Peyer's patch (tissue), 4 donors: ENCODE measurements at places on chromosomes 5 and 9.
A peak's percentile ranks its signal among the peaks of the same experiment; 100 is the strongest.

DNA sequence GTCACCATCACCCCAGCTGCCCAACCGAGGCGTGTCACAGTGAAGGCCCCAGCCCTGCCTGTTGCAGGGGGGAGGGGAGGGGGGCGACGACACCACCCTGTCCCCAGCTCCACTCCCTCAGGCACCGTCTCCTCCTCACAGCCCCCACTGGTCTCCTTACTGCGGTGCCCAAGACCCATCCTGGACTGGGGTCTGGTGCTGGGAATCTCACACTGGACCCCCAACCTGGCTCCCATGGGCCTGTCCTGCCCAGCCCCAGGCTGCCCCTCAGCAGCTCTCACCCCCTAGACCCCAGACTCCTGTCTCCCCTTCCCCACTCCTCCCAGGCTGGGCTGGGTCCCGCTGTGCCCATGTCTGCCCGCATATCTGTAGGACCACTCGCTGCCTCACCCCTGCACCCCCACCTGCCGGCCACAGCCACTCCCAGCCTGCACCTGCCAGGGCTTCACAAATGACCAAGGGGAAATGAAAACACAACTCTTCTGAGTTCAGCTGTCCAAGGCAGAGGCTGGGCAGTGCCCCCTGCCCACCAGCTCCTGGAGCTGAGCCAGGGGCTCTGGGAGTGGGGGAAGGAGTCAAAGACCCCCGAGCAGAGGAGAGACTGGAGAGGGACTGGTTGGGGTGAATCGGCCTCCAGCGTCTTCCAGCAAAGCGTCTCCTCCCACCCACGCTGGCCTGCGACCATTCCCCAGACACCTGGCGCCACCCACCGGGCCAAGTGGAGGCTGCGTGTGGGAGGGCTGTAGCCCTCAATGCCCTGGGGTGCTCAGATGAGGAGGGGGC is 32.6 kb upstream of the EGFL7 start:
- H3K36me3 ChIP-seq = no peaks in the 10 kb centered on the region
- DNase-seq = peak; percentile 71
- no peak overlapping the region for H3K27ac ChIP-seq
- H3K27me3 ChIP-seq = no peaks in the 10 kb centered on the region
- no peak overlapping the region for H3K4me3 ChIP-seq

GRCh38 chr9:99852617-99853016 is 30.9 kb downstream of the NR4A3 start:
- no peak overlapping the region for H3K4me3 ChIP-seq
- H3K36me3 ChIP-seq = no peaks in the 10 kb centered on the region
- no peaks in the 10 kb centered on the region for H3K4me1 ChIP-seq
- DNase-seq = no peak
- no peaks in the 10 kb centered on the region for H3K27me3 ChIP-seq
- no peak overlapping the region for H3K27ac ChIP-seq

DNA sequence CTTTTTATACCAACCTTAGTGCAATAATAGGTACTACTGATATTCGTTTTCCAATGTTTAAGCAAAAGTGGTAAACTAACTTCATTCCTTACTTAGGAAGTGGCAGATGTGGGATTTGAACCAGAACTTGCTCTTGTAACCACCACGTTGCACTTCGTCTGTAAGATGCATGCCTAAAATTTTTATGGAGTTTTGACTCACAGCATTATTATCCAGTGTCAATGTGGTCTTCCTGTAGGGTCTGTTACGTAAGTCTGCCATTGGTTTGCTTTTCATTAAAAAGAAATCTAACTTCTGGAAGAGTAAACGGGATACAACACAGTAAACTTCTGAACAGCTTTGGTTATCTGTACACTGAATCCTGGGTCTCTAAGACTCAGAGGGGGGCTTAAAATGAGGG is 521.0 kb upstream of the WWC1 start:
- H3K4me1 ChIP-seq = no peaks in the 10 kb centered on the region
- no peak overlapping the region for H3K27ac ChIP-seq
- DNase-seq = no peak
- no peaks in the 10 kb centered on the region for H3K27me3 ChIP-seq
- no peaks in the 10 kb centered on the region for H3K36me3 ChIP-seq

- H3K4me3 ChIP-seq = no peak overlapping the region
- DNase-seq = no peak
- no peaks in the 10 kb centered on the region for H3K36me3 ChIP-seq
These were observed 205.3 kb downstream of the CDH10 start for GRCh38 chr5:24439465-24439864.

DNA sequence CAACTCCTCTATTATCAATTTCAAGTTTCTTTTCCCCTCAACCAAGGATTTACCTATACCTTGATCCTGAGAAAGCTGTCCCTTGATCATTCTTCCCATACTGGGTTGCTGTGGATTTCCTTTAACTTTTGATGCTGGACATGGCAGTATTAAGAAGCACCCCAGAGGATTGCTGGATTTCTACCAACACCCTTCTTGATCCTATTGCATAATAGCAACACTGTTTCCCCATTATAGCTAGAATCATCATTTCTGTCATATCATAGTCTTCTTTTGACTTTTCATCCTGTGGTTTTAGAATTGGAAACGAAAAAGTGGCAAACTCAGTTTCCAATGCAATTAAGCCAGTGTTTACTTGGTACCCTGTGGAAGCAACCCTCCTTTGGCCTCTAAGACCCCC is 154.9 kb downstream of the ARRDC3 start:
- no peak overlapping the region for H3K4me3 ChIP-seq
- H3K27ac ChIP-seq = no peak overlapping the region
- no peaks in the 10 kb centered on the region for H3K4me1 ChIP-seq

DNA sequence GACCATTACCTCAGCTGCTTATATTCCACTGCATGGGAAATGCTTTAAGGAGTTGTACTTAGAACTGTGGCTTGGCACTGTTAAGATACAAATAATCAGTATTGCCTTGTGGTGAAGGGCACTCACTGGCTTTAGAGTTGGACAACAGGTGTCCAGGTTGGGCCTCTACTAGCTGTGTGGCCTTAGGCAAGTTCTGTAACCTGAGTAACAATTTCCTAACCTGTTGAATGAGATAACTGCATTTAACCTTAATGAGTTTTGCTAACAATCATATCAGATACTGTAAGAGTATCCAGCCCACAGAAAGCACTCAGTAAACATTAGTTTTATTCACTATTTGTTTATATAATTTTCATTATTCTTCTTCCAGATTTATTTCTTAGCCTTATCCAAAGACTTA is 17.2 kb upstream of the HK3 start:
- DNase-seq = no peak
- H3K36me3 ChIP-seq = no peaks in the 10 kb centered on the region
- no peak overlapping the region for H3K4me3 ChIP-seq
- no peaks in the 10 kb centered on the region for H3K27me3 ChIP-seq
- no peaks in the 10 kb centered on the region for H3K4me1 ChIP-seq

GRCh38 chr5:138884554-138884953 is 9.4 kb upstream of the LRRTM2 start:
- no peaks in the 10 kb centered on the region for H3K4me1 ChIP-seq
- no peaks in the 10 kb centered on the region for H3K27me3 ChIP-seq
- DNase-seq = no peak
- H3K36me3 ChIP-seq = peaks cover 35% of the 10 kb centered on the region
- H3K4me3 ChIP-seq = no peak overlapping the region
- no peak overlapping the region for H3K27ac ChIP-seq

DNA sequence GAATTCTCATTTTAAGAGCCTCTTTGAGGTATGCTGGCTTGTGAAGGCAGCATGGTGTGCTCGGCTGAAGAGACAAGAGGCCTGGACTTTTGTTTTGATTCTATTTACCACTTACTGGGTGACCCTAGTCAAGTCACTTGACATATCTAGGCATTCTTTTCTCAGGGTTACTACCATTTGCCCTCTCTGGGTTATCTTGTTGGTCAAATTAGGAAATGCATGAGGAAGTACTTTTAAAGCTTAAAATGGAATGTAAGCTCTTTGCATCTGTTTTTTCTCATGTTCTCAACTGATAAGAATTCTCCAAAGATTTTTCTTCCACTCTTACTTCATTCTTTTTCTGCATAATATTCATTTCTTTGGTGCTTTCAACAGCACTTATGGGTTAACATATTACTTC is 173.1 kb downstream of the PLK2 start:
- H3K4me1 ChIP-seq = no peaks in the 10 kb centered on the region
- no peak overlapping the region for H3K4me3 ChIP-seq
- no peaks in the 10 kb centered on the region for H3K36me3 ChIP-seq
- H3K27me3 ChIP-seq = no peaks in the 10 kb centered on the region
- DNase-seq = no peak
- no peak overlapping the region for H3K27ac ChIP-seq

- peaks cover 99% of the 10 kb centered on the region for H3K4me1 ChIP-seq
- no peaks in the 10 kb centered on the region for H3K36me3 ChIP-seq
- H3K27me3 ChIP-seq = no peaks in the 10 kb centered on the region
- peak overlapping the region; percentile 99 for H3K27ac ChIP-seq
- no peak for DNase-seq
- H3K4me3 ChIP-seq = no peak overlapping the region
These were observed 15.1 kb downstream of the GSN start for GRCh38 chr9:121283080-121283398.

- no peak overlapping the region for H3K4me3 ChIP-seq
- no peaks in the 10 kb centered on the region for H3K4me1 ChIP-seq
- no peak for DNase-seq
- H3K27me3 ChIP-seq = no peaks in the 10 kb centered on the region
These were observed 140.4 kb upstream of the KLF9 start for GRCh38 chr9:70554881-70555280.

GRCh38 chr5:171129308-171129707 is 179.7 kb upstream of the TLX3 start:
- H3K27ac ChIP-seq = no peak overlapping the region
- no peaks in the 10 kb centered on the region for H3K27me3 ChIP-seq
- H3K4me1 ChIP-seq = no peaks in the 10 kb centered on the region
- no peaks in the 10 kb centered on the region for H3K36me3 ChIP-seq

DNA sequence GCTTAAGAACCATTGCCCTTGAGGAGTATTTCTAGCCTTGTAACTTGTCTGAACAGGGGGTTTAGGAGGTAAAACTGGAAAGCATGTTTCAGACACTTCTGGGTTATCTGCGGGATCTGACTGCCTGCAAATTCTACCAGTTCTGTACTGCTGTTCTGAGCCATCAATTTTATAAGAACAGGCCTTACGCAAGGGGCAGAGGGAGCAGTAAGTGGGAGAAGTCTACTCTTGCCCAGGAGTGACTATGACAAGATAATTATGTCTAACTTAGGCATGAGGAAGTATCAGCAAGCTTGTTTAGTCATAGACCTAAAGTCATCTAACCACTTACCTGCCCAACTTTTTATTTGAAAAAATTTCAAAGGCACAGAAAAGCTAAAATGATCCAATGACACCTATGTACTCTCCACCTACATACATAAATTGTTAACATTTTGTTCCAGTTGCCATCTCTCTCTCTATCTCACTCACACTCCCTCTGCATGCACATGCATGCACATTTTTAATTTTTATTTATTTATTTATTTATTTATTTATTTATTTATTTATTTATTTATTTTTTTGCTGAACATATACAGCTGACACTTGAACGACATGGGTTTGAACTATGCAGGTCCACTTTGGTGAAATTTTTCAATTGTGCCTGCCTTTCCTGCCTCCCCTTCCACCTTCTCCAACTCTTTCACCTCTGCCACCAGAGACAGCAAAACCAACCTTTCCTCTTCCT is 18.4 kb upstream of the DEPDC1B start:
- no peaks in the 10 kb centered on the region for H3K36me3 ChIP-seq
- H3K4me3 ChIP-seq = no peak overlapping the region
- H3K27ac ChIP-seq = no peak overlapping the region

DNA sequence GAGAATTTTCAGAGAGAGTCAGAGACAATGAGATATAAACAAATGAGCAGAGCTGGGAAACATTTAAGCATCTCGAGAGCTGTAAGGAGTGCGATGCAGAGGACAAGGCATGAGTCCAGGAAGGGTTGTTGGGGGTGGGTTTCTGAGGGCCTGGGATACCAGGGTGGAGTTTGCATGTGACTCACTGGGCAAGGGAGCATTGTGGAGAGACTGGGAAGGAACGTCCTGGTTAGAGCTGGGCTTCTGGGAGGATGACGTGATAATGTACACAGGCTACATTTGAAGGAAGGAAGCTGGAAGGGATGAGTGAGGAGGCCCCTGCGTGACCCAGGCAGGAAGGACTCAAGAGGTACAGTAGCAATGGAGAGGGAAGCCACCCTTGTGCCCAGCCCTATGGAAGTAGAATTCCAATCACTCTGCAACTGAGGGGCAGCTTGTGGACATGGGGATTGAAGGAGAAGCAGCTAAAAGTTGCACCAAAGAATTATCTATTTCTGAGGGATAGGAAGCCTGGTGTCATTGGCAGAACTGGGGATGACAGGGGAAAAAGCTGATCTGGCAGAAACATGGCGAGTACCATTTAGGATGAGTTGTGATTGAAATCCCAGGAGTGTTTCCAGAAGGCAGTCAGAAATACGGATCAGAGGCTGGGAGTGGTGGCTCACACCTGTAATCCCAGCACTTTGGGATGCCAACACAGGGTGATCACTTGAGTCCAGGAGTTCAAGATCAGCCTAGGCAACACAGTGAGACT is 59.3 kb upstream of the AFAP1L1 start:
- DNase-seq = no peak
- H3K27me3 ChIP-seq = no peaks in the 10 kb centered on the region
- no peaks in the 10 kb centered on the region for H3K36me3 ChIP-seq
- H3K4me3 ChIP-seq = no peak overlapping the region
- no peak overlapping the region for H3K27ac ChIP-seq

- H3K4me1 ChIP-seq = no peaks in the 10 kb centered on the region
- H3K4me3 ChIP-seq = no peak overlapping the region
- H3K27ac ChIP-seq = no peak overlapping the region
- no peak for DNase-seq
- no peaks in the 10 kb centered on the region for H3K27me3 ChIP-seq
These were observed 83.0 kb downstream of the STK10 start for GRCh38 chr5:172104801-172105701.

DNA sequence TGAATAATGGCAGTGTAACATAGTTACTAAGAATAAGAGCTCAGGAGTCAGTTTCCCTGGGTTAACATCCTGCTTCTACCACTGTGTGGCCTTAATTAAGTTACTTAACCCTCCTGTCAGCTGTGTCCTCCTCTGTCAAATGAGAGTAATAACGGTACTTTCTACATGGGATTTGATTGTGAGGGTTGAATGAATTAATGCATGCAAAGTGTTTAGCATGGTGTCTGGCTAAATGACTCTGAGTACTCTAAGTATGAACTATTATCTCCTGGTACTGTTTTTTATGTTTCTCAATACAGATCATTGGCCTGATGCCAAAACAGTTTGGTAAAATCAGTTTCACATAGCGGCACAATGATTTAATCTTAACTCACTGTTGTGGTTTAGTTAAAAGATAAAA is 19.6 kb downstream of the ZNF131 start:
- H3K27me3 ChIP-seq = no peaks in the 10 kb centered on the region
- H3K4me3 ChIP-seq = no peak overlapping the region
- H3K27ac ChIP-seq = no peak overlapping the region

- no peak overlapping the region for H3K4me3 ChIP-seq
- peak overlapping the region; percentile 2 for H3K27ac ChIP-seq
- H3K36me3 ChIP-seq = no peaks in the 10 kb centered on the region
- H3K27me3 ChIP-seq = no peaks in the 10 kb centered on the region
These were observed 17.1 kb downstream of the TMEM8B start for GRCh38 chr9:35845824-35846771.
